ENCODE measurements at places on chromosomes 3 and 15.

DNA sequence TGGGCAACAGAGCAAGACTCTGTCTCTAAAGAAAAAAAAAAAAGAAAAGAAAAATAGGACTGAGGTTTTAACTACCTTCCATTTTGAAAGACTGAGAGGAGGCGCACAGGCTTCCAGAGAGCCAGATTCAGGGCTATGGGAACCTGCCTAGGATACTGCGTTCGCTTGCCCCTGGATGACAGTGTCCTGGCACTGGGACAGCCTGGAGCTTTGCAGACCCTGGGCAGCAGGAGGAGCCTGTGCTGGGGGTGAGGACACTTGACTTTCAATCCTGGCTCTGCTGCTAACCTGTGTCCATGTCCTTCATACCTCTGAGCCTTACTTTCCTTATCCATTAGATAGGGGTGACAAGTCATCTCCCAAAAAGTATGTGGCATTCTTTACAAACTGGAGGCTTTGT is 31.2 kb downstream of the CD276 start:
- no peak for DNase-seq

DNA sequence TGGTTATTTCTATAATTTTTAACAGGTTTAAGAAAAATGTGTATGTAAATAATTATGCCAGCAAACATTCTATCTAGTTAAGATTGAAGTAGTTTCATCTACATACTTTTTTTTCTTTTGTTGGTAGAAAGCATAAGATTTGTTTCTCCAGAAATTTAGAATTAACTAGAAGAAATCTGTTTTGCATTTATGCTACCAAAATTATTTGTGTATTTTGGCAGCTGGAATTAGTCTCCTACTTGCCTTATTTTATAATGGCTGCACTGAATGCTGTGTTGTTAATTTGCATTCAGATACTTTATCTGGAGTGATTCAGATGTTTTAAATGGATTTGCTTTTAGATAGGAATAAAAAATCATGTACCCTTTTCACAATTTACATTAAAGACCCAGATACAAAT is 100.2 kb upstream of the NAALADL2 start:
- DNase-seq = no peak

DNA sequence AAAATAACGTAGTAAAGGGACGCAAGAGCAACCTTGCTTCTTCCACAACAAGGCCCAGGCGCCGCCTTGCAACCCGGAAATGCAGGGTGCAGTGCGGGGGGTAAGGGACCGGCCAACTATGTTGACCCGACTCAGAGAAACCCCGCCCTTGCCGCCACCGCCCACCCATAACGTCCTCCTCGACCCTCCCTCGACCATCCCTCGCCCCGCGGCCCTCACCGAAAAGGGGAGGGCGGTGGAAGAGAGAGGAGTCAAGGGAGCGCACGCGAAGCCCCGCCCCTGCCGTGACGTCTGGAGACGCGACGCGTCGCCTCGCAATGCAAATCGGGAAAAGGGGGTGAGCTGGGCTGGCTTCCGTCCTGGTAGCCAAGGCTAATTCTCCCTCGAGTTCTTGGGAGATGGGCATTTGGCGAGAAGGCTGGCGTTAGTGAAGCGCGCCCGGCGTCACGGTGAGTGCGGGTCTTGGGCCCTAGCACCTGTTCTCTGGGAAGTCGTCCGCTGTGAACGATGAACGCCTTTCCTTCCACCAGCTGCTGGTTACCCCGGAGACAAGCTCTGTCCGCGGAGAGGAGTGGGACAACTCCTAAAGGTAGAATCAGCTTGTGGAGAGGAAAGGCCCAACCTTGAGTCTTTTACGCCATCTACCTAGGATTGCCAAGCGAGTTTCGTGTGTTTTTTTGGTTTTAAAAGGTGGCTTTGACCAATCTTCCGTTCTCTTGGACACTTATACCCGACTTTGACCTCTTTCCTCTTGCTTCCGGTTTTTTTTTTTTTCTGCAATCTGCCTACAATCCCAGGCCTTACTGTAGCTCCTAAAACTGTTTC is at the start of gene USP8:
TSS of gene USP8 (plus strand) at position 340 of the 825 bp plus-strand sequence. CDS start 14,669 bp downstream, outside the sequence.
- peak; percentile 96 for DNase-seq

DNA sequence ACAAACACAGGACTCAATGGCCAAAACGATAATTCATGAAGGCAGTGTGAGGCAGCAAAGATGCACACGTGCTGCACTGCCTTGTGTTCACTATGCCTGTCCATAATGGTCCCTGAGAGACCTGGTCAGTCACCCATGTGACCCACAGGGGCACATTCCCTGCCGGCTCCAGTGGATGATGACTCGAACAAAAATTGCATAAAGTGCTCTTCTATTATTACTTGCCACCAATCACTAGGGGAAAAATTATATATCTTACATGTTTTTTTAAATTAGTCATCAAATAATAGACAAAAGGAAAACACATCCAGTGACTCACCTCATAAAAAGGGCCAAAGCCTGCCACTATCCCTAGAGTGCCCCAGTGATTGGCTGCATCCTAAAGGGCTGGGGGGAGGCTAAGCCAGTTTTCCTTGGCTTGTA is 47.5 kb downstream of the UBP1 start:
- peak; percentile 87 for DNase-seq

DNA sequence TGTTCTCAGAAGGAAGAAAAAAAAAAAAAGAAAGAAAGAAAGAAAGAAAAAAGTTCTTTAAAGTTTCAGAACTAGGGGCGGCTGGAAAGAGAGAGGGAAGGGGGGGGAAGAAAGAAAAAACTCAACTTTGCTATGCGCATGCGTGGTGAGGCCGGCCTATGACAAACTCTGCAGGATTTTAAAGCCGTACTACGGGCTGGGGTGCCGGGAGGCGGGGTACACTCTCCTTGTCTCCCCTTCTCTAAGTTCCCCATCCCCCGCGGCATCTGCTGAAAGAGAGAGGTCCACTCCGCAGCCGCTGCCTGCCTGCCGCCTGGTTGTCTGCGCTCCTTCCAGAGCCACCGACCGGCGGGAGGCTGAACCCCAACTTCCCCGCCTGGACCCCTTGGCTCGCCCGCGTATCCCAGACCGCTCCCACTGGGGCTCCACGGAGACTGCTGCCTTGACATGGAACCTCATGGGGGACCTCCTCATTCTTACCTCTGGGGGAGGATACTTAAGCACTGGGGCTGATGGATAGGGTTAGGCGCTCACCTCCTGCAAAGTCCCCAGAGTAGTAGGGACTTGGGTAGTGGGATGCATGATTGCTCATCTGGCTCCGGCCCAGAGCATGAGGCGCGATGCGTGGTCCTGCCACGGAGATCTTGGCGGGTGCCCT is 1.4 kb upstream of the WNT5A start:
- DNase-seq = peak; percentile 59

DNA sequence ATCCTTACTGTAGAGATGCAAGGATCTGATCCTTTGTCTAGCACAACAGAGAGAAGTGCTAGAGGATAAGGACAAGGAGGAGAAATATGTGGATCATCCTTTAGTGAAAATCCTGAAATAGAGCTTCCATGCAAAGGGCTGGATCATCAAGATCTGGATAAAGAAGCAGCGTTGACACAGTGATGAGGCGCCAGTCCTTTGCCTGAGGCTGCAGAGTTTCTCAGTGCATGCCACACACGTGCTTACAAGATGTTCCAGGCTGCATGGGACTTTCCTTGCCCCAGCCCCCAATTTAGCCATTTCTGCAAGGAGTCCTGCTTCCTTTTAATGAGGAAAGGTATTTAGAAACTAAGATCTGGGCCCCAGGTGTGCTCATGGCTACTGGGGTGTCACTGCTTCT is 7.2 kb upstream of the ABTB1 start:
- DNase-seq = no peak

DNA sequence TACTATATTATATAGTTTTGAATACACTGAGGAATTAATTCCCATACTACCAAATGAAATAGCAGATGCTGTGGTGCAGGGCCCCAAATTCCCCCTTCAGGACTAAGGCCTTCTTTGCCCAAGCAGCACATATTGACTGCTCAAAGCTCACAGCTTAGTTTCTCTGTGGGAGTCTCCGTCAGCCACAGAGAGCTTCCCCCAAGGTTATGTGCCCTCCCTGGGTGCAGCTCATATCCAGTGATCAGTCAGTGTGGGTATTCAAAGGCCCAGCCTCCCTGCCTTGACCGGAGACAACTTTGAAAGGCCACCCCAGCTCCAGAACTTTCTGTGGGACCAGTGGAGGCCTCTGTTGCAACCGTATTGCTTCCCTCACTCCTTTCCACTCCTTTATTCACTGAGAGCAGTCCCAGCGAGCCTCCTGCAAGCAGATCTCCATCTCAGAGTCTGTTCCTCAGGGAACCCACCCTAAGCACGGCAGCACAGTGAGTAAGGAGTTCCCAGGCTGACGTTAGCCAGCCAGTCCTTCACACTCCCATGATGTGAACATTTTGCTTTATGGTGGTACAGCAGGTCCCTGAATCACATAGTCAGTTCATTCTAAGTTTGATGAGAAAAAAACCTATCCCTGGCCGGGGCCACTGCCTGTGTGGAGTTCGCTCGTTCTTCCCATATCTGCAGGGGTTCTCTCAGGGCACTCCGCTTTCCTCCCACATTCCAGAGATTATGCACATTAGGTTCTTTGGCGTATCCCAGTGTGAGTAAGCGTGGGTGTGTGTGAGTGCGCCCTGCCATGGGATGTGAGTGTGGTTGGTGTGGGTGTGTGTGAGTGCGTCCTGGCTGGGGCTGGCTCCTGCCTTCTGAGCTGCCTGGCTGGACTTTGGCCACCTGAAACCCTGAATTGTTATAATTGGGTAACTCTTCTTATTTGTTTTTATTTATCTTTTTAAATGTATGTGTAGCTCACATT is 64.4 kb upstream of the PPARG start:
- DNase-seq = no peak

DNA sequence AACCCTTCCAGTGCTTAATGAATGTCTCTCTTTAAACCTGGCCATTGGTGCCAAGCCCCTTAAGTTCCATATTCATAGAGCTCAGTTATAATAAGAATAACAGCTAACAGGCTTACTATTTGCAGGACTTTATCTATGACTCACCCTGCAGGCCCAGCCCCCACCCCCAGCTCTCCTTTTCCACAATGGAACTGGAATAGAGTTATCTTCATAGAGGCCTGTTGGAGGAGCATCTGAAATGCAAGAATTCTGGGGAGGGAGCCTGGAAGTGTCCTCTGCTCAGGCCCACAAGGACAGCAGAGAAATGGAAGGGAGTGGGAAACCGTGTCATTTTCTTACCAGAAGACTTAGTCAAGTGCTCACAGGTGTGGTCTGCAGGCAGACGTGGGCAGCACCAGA is 52.8 kb downstream of the SEMA5B start:
- DNase-seq = peak; percentile 38

DNA sequence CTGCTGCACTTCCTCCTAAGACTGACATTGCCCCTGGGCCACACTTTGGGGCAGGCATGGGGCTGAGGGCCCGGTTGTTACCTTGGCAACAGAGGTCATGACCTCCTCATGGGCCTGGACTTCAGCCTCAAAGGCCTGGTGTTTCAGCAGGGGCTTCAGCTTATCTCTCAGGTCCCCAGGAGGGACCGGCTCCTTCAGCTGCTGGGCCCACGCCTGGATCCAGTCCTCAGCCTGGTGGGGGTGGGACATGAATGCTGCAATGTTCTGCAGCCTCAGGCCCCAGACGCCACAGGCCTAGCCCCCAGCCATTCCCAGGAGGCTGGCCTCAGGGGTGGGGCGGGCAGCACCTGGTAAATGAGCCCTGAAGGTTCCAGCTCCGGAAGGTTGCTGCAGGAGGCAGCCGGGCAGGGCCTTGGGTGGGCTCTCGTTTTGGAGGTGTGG is 27.6 kb downstream of the SPTBN5 start:
- DNase-seq = no peak

DNA sequence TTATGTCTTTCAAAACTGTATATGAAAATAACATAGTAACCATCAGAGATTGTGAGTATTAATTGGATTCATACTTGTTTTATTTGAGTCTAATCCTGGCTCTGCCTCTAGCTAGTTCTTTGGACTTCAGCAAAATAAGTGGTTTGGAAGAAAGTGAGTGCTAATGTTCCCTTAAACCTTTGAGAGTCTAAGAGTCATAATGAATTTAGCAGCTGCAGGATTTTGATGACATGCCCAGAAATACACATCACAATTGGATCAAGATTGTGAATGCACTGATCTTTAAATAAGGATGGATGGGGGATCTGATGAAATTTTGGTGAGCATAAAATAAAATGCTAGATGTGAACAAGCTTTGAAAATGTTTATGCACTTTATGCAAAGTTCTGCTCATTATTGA is 79.9 kb upstream of the FAM98B start:
- no peak for DNase-seq

GRCh38 chr3:67946436-67946835 is 292.0 kb upstream of the SUCLG2 start:
- no peak for DNase-seq

DNA sequence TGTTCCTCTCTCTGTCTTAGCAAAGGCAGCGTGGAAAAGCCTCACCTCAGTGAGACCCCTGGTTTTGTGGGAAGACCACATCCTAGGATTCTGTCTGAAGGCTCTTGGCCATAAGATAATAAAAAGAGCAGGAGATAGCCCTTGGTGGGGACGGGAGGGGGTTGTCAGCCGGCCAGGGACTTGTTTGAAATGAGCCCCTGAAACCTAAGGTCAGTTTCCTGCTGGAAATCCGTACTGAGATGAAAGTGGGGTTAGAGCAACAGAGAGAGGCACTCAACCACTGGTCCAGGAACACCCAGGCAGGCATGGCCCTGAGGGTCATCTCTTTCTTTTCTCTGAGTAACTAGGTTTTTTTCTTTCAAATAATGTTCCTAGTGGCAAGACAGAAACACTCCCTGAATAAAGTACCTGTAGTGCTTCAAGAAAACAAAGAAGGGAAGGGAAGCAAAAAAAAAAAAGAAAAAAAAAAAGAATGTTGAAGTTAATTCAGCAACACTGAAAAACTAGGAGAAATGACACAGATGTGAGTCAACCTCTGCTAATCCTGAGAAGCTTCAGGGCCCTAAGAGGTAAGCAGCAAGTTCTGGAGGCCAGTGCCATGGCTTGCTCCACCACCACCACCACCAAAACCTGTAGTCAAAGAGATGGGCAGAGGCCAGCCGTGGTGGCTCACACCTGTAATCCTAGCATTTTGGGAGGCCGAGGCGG is 3.2 kb downstream of the ITGB5 start:
- DNase-seq = no peak

- no peak for DNase-seq
Measured at GRCh38 chr3:58688574-58688973, 22.0 kb upstream of the FAM3D start.

DNA sequence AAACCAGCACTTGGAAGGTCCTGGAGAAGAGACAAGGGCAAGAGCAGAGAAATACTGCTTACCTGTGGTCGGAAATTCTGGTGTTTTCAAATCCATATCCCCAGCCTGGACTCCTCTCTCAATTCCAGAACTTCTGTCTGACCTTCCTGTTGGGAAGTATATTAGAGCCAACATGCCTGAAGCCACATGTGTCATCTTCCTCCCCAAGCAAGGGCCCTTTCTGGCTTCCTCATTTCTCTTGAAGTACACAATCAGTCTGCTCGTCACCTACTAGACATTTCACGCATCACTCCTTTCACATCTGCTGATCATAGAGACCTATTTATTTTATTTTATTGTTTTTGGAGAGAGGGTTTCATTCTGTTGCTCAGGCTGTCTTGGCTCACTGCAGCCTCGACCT is 8.4 kb downstream of the PARP14 start:
- no peak for DNase-seq

- peak; percentile 73 for DNase-seq
Measured at GRCh38 chr3:188320757-188321156, 166.8 kb downstream of the LPP start.

GRCh38 chr3:46850468-46850779 is 12.8 kb downstream of the MYL3 start:
- DNase-seq = no peak

All from mammary epithelial cell (primary cell).